ENCODE measurements at places on chromosomes 6 and 20. TPM values are rescaled to one million over a fixed set of nuclear protein-coding genes. Genes with fewer than 3 reads are reported as not detected.

DNA sequence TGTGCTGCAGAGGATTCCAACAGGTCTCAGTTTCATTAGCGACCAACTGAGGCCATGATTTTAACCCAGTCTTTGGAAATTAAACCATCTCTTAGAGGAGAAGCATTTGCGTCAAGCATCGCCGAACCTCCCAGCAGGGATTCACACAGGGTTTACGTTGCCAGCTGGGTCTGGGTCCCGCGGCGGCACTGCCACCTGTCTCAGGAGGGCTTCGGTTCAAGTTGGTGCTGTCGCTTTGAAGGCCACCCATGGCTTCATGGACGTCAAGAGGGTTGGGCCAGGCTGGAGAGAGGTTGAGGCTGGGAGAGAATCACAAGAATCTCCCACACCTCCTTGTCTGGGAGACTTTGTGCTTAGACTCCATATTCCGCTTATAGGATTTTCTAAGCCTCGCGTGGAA lies 43.0 kb upstream of the FRMD1 start:
- no peak for DNase-seq

ME1 gene
- 13.6 TPM for polyA plus RNA-seq

DNA sequence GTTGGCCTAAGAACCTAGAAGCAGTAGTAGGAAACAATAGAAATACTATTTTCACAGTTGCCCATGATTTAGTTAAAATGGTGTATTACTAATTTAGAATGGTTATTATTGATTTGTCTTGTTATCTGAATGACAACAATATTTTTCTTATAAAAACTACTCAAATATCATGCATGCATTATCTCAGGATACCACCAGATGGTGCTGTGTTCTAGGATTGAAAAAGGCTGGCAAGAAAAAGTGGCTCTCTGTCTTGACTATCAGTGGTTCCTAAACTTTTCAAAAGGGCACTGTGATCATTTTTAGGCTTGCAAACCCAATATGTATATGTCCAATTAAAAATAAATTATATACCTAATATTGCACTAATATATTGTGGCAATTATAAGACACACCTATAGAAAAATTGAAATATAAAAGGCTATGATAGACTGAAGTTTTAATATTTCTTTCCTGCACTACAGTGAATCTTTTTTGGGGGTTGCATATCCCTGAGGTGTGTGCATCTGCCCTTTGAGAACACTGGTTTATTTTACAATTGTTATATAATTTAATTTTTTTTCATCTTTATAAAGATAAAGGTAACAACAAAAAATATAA lies 131.7 kb upstream of the MLIP start:
- no peak for DNase-seq

DNA sequence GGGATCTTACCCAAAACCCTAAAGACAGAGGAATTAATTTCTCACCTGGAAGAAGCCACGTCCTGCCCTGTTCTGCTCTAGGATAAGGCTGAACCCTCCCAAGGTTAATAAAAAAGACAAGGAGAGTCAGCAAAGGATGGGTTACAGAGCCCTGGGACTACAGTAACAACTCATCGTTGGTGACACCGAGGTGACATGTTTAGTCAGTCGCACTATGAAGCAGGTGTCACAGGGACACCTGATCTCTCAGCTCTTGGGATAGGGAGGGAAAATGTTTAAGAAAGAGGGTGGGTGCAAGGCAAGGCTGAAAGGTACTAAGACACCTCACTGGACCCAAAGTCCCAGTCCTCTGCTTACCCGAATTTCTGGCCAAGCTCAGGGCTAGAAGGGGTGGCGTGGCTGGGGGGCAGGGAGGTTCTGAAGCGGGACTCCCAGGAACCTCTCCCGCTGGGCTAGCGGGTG lies 562 bp downstream of the MOCS1 start:
- DNase-seq, result no peak

All from right lung (tissue), 10 donors.